A375 (cell line): ENCODE measurements at places on chromosomes 12 and 14. TPM values are rescaled to one million over a fixed set of nuclear protein-coding genes. Genes with fewer than 3 reads are reported as not detected.

LRTM2 gene
- total RNA-seq: not detected in 2 replicates

CMKLR1 gene
- 0.21 and 0.23 TPM in 2 replicates for total RNA-seq

MYL2 gene
- not detected in 2 replicates for total RNA-seq

ARHGEF25 gene
- 22.6 and 46.8 TPM in 2 replicates for total RNA-seq

RASAL1 gene
- total RNA-seq: 0.50 and 1.2 TPM in 2 replicates

SLC38A2 gene
- 248 and 336 TPM in 2 replicates for total RNA-seq

AICDA gene
- not detected in 2 replicates for total RNA-seq

ATL1 gene
- 0.30 and 0.61 TPM in 2 replicates for total RNA-seq
